ENCODE measurements at places on chromosomes 6 and 20.

DNA sequence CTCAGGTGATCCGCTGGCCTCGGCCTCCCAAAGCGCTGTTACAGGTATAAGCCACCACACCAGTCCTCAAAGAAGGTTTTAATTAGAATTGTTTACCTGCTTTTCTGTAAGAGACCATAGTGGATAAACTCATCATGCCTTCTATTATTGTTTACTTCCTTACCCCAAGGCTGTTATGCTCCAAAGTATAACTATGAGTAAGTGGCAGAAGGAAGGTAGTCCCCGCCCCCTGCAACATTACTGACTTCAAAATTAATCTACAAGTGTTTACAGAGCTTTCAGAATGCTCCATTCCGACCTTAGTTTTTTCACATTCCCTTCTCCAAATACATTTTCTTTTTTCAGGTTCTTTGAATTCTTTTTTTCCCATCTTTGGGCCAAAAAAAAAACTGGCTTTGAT, 480.5 kb upstream of the NOX3 start:
- ATAC-seq = no peak

GRCh38 chr6:37452522-37452921, 19.5 kb downstream of the CMTR1 start:
- no peak for ATAC-seq

DNA sequence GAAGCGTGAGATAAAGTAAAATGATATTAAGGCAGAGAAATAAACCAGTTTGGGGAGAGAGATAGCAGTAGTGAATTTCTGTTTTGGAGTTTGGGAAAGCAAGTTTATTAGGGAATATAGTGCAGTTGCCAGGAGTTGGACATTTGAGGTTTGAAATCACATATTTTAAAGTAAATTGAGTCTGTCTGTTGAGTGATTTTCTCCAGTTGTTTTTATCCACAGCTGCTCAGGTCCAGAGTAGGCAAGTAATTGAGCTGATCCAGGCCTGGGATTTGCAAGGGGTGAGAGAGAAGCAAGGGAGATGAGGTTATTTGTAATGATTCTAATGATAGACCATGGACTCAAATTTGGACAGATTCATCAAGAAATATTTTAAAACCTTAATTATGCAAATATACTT, 481.9 kb downstream of the UTRN start:
- no peak for ATAC-seq

DNA sequence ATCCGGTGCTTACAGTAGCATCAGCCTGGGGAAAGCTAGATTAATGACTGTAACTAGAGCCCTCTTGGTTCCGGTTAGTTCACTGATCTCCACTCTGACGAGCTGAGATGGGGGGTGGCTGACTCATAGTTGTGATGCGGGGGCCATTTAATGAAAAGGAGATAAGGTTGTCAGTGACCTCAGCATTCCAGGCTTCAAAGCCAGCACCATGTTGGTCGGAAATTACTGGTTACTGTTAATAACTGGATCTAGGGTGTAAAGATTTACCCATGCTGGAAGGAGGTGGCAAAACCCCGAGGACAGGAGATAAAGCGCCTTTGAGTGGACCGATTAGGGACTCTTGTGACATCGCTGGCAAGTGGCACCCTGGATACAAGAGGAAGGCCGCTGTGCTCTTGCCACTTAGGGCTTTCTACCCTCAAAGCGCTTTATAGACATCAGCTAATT, 21.1 kb downstream of the FOXC1 start:
- peak; percentile 41 for ATAC-seq

GRCh38 chr6:31042806-31043205, 32.5 kb downstream of the MUC22 start:
- peak; percentile 93 for ATAC-seq

DNA sequence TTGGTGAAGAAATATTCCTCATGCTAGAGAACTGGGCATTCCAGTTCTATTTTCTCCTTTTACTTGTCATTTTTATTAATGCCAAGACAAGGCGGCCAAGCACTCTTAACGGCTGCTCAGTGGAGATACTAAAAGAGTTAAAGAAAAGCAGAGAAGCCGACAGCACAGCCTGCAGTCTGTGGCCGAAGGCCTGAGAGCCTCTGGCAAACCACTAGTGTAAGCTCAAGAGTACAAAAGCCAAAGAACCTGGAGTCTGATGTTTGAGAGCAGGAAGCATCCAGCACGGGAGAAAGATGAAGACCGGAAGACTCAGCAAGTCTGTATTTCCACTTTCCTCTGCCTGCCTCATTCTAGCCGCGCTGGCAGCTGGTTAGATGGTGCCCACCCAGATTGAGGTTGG, 167.1 kb upstream of the FUT9 start:
- ATAC-seq = no peak

DNA sequence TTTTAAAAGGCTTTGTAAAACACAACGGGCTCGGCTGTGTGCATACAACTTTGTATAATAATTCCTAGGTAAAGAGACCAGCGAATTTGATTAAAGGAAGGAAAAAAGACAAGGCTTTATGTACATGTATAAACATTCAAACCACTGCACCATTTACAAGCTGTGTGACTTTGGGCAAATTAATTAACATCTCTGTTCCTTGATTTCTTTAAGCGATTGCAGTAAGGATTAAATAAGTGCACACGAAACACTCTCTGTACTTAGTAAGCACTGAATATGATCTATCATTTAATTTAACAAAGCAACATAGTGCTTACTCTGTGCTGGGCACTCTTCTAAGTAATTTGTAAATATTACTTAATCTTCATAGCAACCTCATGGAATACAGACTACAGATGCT, 19.5 kb upstream of the OCSTAMP start:
- ATAC-seq = no peak

DNA sequence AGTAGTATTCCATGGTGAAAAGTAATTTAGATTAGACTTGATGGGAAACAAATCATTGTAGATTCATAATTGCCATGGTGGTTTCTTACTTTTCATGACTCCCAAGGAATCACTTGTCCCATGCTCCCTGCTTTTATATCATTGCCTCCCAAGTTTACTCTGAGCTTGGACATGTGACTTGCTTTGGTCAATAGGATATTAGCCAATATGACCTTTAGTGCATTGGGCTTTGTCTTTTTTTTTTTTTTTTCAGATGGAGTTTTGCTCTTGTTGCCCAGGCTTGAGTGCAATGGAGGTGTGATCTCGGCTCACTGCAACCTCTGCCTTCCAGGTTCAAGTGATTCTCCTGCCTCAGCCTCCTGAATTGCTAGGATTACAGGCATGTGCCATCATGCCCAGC, 15.5 kb upstream of the SMAP1 start:
- no peak for ATAC-seq

GRCh38 chr20:42085366-42085765, 467.2 kb upstream of the CHD6 start:
- ATAC-seq = no peak

DNA sequence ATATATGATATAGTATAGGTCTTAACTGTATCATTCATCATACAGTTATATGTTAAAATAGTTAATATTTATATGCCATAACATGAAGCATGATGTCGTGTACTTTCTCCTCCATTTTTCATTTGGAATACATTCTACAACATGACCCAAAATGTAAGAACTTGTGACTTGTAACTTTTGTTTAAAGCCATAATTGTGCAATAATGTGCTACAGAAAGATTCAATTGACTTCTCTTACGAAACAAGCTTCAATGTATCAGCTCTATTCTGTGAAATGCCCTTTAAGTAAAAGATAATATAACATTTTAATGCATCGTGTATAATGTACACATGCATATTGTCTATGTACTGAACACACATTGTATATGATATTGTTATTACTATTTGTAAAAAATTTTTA, 76.7 kb upstream of the FABP7 start:
- no peak for ATAC-seq

- no peak for ATAC-seq
Observed at GRCh38 chr6:148864941-148865340, 118.1 kb downstream of the UST start.

DNA sequence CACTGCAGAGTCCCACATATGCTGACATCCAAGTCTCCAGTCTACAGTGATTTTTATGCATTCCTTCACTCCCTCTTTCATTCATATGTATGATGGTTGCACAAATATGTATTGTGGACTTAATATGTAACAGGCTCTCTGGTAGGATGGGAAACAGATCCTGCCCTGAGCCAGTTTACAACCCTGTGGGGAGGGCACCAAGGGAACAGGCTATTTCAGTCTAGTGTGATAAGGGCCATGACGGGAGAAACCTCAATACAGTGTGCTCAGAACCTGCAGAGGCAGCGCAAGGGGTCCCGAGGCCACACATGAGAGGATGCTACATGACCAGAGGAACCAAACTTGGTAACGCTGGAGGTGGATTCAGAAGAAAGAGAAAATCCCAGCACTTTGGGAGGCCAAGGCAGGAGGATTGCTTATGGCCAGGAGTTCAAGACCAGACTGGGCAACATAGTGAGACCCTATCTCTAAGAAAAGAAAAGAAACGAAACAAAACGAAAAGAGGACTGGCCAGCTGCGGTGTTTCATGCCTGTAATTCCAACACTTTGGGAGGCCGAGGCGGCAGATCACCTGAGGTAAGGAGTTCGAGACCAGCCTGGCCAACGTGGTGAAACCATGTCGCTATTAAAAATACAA, 249.8 kb upstream of the JARID2 start:
- no peak for ATAC-seq

DNA sequence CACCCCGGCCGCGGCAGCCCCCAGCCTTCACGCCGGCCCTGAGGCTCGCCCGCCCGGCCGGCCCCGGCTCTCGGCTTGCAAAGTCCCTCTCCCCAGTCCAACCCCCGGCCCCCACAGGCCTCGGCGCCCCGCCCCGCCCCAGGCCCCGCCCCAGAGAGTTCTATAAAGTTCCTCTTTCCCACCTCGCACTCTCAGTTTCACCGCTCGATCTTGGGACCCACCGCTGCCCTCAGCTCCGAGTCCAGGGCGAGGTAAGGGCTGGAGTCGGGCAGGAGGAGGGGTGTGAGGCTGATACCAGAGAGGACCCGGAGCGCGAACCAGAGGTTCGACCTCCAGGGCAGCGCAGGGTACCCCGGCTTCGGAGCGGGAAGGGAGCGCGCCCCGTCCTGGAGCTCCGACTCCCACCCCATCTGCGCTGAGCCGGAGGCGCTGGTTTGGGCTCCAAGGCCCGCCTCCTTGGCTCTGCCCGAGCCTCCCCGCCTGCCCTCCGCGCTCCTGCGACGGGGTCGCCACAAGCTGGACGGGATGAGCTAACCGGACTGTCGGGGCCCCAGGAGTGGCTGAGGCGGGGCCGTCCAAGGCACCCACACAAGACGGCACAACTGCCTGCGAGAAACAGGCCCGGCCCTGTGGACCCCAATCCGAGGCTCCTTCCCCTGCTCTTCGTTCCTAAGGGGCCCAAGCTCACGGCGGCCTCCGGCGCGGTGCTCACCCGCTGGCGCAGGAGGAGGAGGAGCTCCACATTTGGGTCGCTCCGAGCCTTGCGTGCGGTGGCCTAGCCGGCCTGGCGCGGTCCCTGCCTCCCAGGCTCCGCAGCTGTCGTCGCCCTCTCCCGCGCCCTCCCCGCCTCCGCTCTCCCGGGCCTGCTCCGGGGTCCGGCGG, at the start of gene IRF4:
Gene IRF4 (plus strand): TSS at position 194 of the 882 bp plus-strand sequence. CDS start 1,401 bp downstream, outside the sequence.
- ATAC-seq = no peak

DNA sequence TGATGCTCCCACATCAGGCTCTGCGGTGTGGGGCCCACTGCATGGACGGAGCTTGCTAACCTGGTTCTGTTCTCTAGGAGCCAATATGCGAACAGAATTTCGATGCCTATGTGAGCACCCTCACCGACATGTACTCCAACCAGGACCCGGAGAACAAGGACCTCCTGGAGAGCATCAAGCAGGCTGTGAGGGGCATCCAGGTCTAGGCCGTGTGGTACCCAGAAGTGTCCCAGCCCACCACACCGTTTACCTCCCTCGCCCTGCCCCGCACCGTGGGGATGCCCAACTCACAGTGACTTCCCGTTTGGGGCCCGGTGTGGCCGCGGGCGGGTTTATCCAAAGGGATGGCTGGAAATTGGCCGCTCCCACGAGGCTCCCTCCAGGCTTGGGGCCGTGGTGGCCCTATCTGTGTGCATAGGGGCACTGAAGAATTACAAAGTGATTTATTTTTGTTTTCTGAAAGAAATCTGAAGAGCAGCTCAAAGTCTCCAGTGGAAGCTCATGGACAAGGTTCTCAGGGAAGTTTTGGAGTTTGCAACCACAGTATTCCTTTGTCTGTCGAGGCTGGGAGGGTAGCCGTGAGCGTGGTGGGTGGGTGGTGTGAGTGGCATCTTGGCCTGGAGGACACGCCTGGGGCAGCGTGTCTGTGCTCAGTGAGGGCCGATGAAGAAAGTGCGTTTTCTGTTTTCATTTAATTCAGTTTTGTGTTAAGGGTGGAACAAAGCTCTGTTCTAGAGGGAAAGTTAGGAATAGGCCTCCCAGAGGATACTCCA, 15.1 kb upstream of the PCMTD2 start:
- no peak for ATAC-seq

DNA sequence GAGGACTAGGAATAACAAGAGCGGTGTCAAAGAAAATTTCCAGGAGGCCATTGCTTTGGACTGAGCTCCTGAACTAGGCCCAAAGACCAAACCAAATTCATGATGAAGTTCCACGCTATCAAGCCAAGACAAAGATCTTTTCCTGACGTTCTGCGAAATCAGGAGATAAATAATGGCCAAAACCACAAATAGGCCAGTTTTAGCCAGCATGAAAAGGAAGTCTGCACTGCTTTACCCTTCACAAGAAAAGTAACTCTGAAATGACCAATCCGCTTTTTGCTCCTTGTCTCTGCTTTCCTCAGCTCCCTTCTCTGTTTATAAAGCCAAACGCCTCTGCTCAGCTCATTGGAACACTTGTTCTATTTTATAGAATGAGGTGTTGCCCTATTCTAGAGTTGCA, 6.7 kb downstream of the NCOA5 start:
- no peak for ATAC-seq

DNA sequence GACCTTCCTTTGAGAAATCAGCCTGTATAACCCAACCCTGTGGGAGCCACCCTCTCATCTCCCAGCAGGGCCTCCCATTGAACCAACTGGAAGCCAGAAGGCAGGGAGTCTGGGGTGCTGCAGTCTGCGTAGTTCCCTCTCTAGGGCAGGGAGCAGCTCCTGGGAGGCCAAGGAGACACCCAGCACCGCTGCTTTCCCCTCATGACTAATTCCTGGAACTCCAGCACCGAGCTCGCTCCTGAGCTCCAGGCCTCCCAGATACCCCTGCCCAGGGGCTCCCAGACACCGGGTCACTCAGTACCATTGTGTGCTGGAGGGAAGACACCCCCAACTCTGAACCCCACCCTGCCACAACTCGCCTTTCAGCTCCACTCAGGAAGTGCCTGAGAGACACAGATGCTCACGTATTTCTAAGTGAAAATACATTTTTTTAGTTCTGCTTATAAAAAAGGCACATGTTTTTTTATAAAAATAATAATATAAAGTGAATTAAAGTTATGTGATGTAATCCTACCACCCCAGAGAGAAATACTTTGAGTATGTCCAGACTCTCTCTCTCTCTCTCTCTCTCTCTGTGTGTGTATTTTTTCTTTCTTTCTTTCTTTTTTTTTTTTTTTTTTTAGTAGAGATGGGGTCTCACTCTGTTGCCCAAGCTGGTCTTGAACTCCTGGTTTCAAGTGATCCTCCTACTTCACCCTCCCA, 17.5 kb downstream of the PIM1 start:
- ATAC-seq = no peak

- no peak for ATAC-seq
Observed at GRCh38 chr20:31566658-31567379, 38.3 kb upstream of the ID1 start.

- ATAC-seq = no peak
Observed at GRCh38 chr20:52676283-52676995, 295.7 kb upstream of the TSHZ2 start.

Data from SK-N-SH treated with all-trans-retinoic acid at 6 μM for 48 hours (cell line).